ENCODE measurements at places on chromosomes 2 and 18. TPM values are rescaled to one million over a fixed set of nuclear protein-coding genes. Genes with fewer than 3 reads are reported as not detected.
A peak's percentile ranks its signal among the peaks of the same experiment; 100 is the strongest.

The MYO5B gene
- 0.36 TPM for total RNA-seq

The SIX3 gene
- total RNA-seq, result not detected

The ESPNL gene
- total RNA-seq, result not detected

The FNDC4 gene
- total RNA-seq, result 6.1 TPM

The ABHD1 gene
- not detected for total RNA-seq

DNA sequence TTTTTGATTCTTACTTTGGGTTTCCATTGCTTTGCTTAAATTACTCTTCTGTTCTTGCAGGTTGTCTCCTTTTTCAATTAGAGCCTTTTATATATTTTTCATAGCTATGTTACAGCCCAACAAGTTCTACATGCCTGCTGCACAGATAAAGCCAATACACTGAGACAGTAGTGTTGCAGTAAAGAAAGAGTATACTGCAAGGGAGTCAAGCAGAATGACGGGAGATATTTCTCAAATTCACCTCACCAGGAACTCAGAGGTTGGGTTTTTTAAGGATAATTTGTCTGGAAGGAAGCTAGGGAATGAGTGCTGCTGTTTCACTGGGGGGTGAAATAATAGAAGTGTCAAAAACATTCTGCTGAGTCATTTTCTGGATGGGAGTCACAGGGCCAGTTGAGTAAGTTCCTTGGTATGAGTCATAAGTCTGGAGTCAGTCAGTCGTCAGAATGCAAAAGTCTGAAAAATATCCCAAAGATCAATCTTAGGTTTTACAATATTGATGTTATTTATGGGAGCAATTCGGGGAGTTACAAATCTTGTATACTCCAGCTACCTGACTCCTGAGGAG is 193.0 kb upstream of the RGPD4 start:
- no peak overlapping the region for H3K4me3 ChIP-seq
- no peaks in the 10 kb centered on the region for H3K27me3 ChIP-seq
- H3K36me3 ChIP-seq, result no peaks in the 10 kb centered on the region
- H3K4me1 ChIP-seq, result no peaks in the 10 kb centered on the region
- no peak overlapping the region for H3K27ac ChIP-seq

DNA sequence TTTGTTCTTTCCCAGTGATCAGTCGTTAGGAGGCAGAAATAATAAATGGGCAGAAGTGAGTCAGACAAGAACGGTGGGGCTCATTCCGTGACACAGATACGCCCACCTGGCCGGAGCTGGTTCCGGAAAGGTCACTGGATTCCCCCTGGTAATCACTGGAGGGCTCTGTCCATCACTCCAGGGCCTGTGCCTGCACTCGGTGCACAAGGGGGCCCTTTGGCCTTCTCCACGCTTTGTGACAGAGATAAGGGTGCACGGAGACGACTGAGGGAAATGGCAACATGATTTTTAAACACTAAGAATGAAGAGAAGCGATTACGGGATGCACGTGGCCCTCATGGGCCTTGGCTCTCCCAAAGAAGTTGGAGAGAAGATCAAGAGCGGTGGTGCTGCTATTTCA is 84.4 kb downstream of the PTGR3 start:
- no peak overlapping the region for H3K27ac ChIP-seq
- H3K4me3 ChIP-seq, result no peak overlapping the region
- no peaks in the 10 kb centered on the region for H3K27me3 ChIP-seq

DNA sequence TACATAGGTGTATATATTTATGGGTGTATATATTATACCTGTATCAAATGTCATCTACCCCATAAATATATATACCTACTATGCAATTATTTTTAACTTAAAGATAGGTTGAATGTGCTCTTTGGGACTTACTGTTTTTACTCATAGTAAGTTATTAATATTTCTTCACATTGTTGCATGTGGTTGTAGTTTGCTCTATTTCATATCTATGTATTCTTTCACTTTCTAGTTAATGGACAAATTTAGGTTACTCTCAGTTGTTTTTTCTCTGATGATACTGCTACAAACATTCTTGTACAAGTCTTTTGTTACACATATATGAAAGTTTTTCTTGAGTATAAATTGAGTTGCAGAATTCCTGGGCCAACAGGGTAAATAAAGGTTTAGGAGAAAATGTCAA is 601.8 kb upstream of the ID2 start:
- H3K4me3 ChIP-seq, result no peak overlapping the region
- H3K4me1 ChIP-seq, result no peaks in the 10 kb centered on the region
- H3K27me3 ChIP-seq, result no peaks in the 10 kb centered on the region
- H3K27ac ChIP-seq, result no peak overlapping the region
- DNase-seq, result no peak

DNA sequence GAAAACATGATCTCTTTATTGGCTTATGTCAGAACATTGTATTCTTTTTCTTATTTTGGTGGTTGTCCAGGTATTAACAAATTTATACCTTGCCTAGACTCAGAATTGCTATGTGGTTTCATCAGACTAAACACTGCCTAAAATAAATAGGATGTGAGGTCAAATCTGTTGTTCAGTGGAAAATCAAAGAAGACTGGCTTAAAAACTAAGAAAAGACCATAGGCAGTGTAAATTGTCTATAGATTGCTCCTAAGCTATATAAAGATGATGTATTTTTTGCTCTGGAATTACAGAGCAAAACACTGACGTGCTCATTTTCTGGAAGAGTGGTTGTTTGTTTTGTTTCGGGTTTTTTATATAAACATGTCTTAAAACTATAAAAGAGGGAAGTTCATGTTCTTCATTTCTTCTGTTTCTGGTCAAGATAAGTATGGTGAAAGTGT is 266.0 kb downstream of the ALPK2 start:
- no peak overlapping the region for H3K4me3 ChIP-seq
- H3K4me1 ChIP-seq, result no peaks in the 10 kb centered on the region
- H3K27me3 ChIP-seq, result no peaks in the 10 kb centered on the region
- DNase-seq, result no peak
- peak overlapping the region; percentile 74 for H3K27ac ChIP-seq
- no peaks in the 10 kb centered on the region for H3K36me3 ChIP-seq

DNA sequence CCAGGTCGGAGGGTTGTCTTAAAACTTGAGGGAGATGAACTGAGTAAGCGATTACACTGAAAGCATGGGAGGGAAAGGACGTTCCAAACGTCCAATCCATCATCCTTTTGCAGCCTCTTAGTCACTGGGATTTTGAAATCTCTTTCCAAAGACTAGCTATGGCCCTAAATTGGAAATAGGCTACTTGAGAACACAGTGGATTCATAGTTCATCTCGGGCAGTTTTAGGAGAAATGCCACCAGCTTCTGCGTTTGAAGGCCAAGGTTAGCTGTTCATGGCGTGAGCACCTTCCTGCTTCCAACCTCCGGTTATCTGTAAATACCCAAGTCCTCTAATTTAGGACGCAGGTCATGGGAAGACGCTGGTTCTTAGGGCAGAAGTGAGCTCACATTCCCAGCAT is 821 bp upstream of the EML6 start:
- H3K36me3 ChIP-seq, result no peaks in the 10 kb centered on the region
- H3K4me1 ChIP-seq, result peaks cover 22% of the 10 kb centered on the region
- no peak for DNase-seq
- peak overlapping the region; percentile 81 for H3K27ac ChIP-seq
- peak overlapping the region; percentile 82 for H3K4me3 ChIP-seq
- H3K27me3 ChIP-seq, result no peaks in the 10 kb centered on the region

- DNase-seq, result no peak
- no peaks in the 10 kb centered on the region for H3K27me3 ChIP-seq
Observed at GRCh38 chr2:230258483-230258882, 32.9 kb downstream of the SP140 start.

DNA sequence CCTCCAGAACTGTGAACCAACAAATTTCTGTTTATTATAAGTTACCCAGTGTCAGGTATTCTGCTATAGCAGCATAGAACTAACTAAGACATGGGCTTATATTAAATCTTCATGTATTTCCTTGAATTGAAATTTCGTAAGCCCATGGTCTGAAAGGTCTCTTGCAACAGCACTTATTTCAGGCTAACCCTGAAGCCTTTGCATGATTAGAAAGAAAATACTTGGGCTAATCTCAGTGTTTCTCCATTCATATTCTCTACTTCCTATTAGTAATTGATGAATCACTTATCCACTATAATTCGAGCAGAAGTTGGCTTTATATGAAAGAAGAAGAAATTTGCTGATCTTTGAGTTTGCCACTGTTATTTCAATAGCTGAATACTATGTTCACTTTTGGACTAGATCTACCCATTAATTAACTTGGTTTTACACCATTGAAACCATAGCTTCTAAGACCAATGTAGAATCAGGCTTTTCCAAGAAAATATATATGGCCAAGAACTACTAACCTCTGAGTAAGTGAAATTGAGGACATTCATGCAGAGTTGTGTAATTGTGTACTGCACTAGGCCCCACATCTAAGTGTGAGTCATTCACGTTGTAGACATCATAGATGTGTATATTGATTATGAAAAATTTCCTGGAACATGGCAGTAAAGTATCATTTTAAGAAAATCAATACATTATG is 731.6 kb downstream of the SOCS6 start:
- H3K36me3 ChIP-seq, result no peaks in the 10 kb centered on the region
- H3K4me3 ChIP-seq, result no peak overlapping the region
- H3K4me1 ChIP-seq, result no peaks in the 10 kb centered on the region
- H3K27ac ChIP-seq, result no peak overlapping the region
- H3K27me3 ChIP-seq, result no peaks in the 10 kb centered on the region
- no peak for DNase-seq

- DNase-seq, result no peak
- H3K27me3 ChIP-seq, result no peaks in the 10 kb centered on the region
- H3K36me3 ChIP-seq, result no peaks in the 10 kb centered on the region
- no peak overlapping the region for H3K27ac ChIP-seq
- no peaks in the 10 kb centered on the region for H3K4me1 ChIP-seq
- H3K4me3 ChIP-seq, result no peak overlapping the region
Observed at GRCh38 chr2:228197504-228197903, 16.0 kb upstream of the SPHKAP start.

DNA sequence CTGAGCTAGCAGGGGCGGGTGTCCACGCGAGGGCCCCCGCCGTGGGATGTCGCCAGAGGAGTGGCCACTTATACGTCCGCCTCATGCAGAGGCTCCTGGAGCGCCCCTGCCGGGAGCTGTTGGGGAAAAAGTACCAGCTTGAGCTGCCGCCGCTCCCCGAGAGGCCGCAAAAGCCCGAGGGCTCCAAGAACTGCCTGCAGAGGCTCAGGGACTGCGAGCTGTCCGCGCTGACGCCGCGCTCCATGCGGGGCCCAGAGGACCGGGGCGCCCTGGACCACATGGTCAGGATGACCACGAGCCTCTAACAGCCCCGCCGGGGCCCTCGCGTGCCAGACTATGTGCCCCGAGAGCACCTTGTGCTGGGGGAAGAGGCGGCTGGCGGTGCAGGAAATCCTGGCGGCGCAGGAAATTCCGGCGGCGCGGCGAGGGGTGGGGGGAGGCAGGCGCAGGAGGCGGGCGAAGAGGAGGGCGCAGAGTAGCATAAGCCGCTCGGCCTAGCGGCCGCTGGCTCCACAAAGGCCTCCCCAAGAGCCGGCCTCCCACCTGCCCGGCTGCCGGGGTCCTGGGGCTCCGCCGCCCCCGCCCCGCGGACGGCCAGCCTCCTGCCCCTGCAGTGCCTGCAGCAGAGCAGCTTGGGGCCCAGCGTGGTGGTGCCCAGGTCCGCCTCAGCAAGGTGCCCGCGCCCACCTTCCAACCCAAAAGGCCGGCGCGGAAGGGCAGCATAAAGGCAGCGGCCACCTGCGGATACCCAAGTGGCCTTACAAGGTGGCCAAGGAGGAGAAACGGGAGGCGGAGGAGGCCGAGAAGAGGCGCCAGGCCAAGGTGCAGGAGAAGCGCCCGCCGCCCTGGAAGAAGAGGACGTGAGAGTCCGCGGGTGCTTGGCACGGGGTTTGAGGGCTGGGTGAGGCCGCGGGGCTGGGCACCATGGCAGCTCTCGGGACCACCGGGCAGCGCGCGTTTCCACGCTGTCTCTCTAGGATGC is 42.1 kb upstream of the TRIM43B start:
- H3K27ac ChIP-seq, result peak overlapping the region; percentile 88
- peak; percentile 78 for DNase-seq
- H3K4me3 ChIP-seq, result peak overlapping the region; percentile 70

GRCh38 chr18:24536326-24536725 is 75.9 kb downstream of the HRH4 start:
- no peak overlapping the region for H3K27ac ChIP-seq
- H3K4me3 ChIP-seq, result no peak overlapping the region
- no peaks in the 10 kb centered on the region for H3K36me3 ChIP-seq
- H3K27me3 ChIP-seq, result no peaks in the 10 kb centered on the region

DNA sequence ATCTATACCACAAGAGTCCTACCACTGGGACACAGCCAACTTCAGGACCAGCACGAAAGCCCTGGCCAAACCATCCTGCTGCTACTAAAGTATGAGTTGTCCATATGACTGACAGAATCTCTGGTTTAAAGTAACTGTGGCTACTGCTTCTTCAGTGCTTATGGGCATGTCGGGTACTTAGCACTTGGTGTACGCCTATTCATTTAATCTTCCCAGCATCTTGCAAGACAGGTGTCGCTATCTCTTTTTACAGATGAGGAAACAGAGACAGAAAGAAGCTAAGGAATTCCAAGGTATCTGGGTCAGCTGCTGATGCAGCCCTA is 203.4 kb upstream of the ID2 start:
- no peaks in the 10 kb centered on the region for H3K36me3 ChIP-seq
- H3K4me1 ChIP-seq, result no peaks in the 10 kb centered on the region
- no peaks in the 10 kb centered on the region for H3K27me3 ChIP-seq
- H3K27ac ChIP-seq, result no peak overlapping the region
- peak; percentile 19 for DNase-seq
- no peak overlapping the region for H3K4me3 ChIP-seq

DNA sequence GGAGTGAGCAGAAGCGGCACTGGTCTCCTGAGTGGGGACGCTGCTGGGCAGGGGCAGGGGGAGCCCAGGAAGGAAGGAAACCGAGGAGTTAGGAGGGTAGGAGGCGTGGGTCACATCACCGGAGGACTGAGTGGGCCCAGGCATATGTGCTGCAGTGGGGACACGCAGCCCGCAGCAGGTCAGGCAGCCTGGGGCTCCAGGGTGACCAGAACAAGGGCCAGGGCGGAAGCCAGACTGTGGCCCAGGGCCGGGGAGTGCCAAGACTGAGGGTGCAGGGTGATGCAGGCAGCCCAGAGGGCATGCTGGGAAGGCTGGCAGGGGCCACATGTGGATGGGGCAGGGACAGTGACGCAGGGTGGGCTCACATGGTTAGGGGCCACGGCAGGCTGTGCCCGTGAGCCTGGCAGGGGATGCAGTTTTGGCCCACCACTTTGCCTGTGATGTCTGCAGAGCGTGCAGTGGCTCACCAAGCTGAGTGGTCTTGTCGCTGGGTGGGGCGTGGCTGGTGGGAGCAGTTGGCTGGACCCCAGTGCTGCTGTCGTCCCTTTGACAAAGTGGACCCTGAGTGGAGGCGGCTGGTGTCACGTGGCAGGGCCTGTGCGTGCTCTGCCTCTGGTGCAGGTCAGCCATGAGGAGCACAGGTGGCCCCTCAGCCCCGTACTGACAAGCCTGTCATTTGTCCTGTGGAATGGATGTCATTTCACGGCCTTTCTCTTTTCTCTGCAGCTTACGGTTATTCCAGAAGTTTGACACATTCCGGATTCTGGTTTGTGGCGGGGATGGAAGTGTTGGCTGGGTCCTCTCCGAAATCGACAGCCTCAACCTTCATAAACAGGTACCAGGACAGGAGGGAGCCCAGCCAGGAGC is 87.1 kb downstream of the DGKD start:
- H3K36me3 ChIP-seq, result peaks cover 9% of the 10 kb centered on the region
- no peak overlapping the region for H3K4me3 ChIP-seq
- H3K27ac ChIP-seq, result no peak overlapping the region
- no peaks in the 10 kb centered on the region for H3K27me3 ChIP-seq
- peaks cover 3% of the 10 kb centered on the region for H3K4me1 ChIP-seq

Measured in sigmoid colon (tissue), 7 donors.